IMR-90 (cell line): ENCODE measurements at places on chromosomes 2 and 18. TPM values are rescaled to one million over a fixed set of nuclear protein-coding genes. Genes with fewer than 3 reads are reported as not detected.

Gene WNT10A
- total RNA-seq = not detected in 2 replicates

Gene CPSF3
- total RNA-seq = 64.5 and 72.8 TPM in 2 replicates

Gene UGT1A10
- not detected in 2 replicates for total RNA-seq

Gene WDR75
- total RNA-seq = 52.2 and 56.9 TPM in 2 replicates

Gene TGFA
- total RNA-seq = not detected in 2 replicates
